Naive thymus-derived CD8-positive, alpha-beta T cell (primary cell): ENCODE measurements at places on chromosomes 2 and 18.

GRCh38 chr2:20469595-20469994, 22.7 kb downstream of the RHOB start:
- no peaks in the 10 kb centered on the region for H3K27me3 ChIP-seq
- H3K4me3 ChIP-seq: no peak overlapping the region
- no peaks in the 10 kb centered on the region for H3K36me3 ChIP-seq
- no peak overlapping the region for H3K27ac ChIP-seq
- DNase-seq: no peak

GRCh38 chr18:13450289-13451212, 232.0 kb downstream of the LDLRAD4 start:
- peaks cover 34% of the 10 kb centered on the region for H3K4me1 ChIP-seq
- no peaks in the 10 kb centered on the region for H3K27me3 ChIP-seq
- no peak overlapping the region for H3K4me3 ChIP-seq
- peak overlapping the region; percentile 53 for H3K27ac ChIP-seq
- no peak for DNase-seq

DNA sequence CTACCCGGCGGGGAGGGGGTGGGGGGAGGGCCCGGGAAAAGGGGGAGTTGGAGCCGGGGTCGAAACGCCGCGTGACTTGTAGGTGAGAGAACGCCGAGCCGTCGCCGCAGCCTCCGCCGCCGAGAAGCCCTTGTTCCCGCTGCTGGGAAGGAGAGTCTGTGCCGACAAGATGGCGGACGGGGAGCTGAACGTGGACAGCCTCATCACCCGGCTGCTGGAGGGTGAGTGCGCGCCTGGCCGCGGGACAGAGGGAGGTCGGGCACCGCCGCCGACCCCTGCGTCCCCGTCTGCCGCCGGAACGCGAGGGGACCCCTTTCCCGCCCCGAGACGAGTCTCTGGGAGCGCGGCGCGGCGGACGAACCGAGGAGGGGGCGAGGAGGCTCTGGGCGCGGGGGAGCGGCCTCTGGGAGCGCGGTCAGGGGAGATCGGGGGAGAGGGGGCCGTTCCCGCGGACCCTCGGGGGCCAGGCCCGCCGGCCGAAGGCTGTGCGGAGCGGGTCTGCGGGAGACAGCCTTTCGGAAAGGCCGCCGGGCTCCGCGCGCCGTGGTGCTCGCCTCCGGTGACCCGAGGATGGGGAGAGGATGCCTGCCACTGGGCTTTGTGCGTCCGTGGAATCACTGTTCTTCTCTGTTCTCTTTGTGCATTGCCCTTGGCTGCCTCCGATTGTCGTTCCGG, 463 bp downstream of the PPP1CB start:
- H3K4me3 ChIP-seq: peak overlapping the region; percentile 88
- H3K27ac ChIP-seq: peak overlapping the region; percentile 95
- no peaks in the 10 kb centered on the region for H3K36me3 ChIP-seq
- H3K27me3 ChIP-seq: no peaks in the 10 kb centered on the region
- DNase-seq: peak; percentile 43

GRCh38 chr18:64718808-64719207, 569.9 kb upstream of the LINC00305 start:
- H3K4me3 ChIP-seq: no peak overlapping the region
- no peak overlapping the region for H3K27ac ChIP-seq
- no peak for DNase-seq
- no peaks in the 10 kb centered on the region for H3K36me3 ChIP-seq
- H3K27me3 ChIP-seq: no peaks in the 10 kb centered on the region

DNA sequence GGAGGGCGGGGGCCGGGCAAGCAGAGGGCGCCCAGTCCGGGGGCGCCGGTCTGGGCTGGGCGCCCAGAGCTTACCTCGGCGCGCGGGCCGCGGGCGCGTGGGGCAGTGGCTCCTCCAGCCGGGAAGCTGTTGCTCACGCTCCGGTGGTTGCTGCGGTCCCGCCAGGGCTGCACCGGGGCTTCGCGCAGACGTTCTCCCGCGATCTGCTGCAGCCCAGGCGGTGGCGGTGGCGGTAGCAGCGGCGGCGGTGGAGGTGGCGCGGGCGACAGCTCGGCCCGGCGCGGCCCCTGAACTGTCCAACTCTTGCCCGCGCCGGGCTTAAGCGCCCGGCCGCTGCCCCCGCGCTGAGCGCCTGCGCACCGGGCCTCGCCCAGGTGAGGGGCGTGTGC, 391 bp downstream of the ZNF385B start:
- peaks cover 29% of the 10 kb centered on the region for H3K27me3 ChIP-seq
- no peaks in the 10 kb centered on the region for H3K36me3 ChIP-seq
- no peak overlapping the region for H3K4me3 ChIP-seq
- no peak overlapping the region for H3K27ac ChIP-seq

DNA sequence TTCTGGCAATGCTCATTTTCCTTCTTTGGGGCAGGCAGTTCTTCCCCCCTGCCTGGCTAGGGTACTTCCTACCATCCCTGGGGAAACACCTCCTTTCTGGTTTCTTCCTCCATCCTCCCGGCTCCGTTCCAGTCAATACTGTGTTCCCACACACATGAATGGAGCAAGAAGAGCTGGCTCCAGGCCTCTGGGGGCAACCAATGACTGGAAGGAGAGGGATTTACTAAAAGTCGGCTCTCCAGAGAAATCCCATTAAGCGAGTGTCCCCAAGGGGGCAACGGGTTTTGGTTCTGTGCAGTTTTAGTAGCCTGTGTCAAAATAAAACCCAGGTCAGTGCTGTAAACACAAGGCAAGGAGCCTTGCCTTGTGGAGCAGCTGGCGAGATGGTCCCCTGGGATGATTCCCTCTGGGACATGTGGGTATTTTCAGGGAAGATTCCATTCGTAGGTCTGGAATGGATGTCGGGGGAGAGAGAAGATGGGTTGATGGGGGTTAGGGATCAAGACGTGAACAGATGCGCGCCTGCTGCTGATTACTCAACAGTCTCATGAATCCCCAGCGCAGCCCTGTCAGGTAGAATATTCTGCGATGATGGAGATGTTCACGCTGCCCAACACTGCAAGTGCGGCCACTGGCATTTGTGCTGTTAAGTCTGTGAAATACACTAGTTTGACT, 32.0 kb downstream of the EMILIN2 start:
- peak overlapping the region; percentile 48 for H3K27ac ChIP-seq
- no peaks in the 10 kb centered on the region for H3K27me3 ChIP-seq
- H3K36me3 ChIP-seq: no peaks in the 10 kb centered on the region
- no peak overlapping the region for H3K4me3 ChIP-seq
- no peak for DNase-seq

- DNase-seq: no peak
- peaks cover 59% of the 10 kb centered on the region for H3K4me1 ChIP-seq
- H3K36me3 ChIP-seq: no peaks in the 10 kb centered on the region
- H3K4me3 ChIP-seq: no peak overlapping the region
Measured at GRCh38 chr2:55609938-55610578, 7.4 kb downstream of the PPP4R3B start.

DNA sequence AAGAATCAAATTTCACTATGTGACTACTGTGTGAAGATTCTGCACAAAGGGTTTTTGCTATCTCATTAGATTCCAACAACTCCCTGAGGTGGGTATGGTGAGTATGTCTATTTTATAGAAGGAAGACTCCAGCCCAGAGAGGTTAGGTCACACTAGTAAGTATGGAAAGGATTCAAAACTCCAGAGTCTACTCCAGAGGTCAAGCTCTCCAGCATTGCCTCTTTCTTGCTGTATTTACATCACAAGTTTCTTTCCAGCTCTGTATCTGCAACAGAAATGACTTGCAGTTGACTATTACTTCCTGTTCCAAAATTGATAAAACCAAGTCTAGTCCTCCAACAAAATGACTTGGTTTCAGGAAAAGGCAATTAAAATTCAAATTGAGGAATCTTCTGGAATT, 2.1 kb downstream of the COL4A4 start:
- H3K27me3 ChIP-seq: peaks cover 39% of the 10 kb centered on the region
- no peak for DNase-seq
- no peaks in the 10 kb centered on the region for H3K36me3 ChIP-seq
- no peaks in the 10 kb centered on the region for H3K4me1 ChIP-seq
- no peak overlapping the region for H3K4me3 ChIP-seq

DNA sequence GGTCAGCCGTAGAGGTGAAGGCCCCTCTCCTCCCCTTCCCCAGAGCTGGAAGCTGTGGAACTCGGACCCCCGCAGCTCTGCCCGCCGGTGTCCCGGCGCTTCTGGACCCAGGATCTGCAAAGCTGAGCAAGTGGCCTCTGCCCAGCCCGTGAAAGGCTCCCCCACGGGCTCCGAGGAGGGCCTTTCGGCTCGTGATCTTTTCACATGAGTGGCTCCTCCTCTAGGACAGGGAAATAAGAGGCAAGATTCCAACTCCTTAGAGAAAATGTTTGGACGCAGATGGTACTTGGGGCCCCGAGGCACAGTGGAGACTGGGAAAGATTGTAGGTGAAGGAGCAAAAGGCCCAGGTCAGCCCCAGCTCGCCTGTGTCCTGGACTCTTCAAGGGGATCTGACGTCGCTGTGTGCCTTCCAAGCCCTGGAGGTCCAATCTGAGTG, 48.2 kb upstream of the SP3 start:
- peak overlapping the region; percentile 63 for H3K4me3 ChIP-seq
- H3K4me1 ChIP-seq: peaks cover 9% of the 10 kb centered on the region
- H3K36me3 ChIP-seq: no peaks in the 10 kb centered on the region
- DNase-seq: no peak
- no peak overlapping the region for H3K27ac ChIP-seq

DNA sequence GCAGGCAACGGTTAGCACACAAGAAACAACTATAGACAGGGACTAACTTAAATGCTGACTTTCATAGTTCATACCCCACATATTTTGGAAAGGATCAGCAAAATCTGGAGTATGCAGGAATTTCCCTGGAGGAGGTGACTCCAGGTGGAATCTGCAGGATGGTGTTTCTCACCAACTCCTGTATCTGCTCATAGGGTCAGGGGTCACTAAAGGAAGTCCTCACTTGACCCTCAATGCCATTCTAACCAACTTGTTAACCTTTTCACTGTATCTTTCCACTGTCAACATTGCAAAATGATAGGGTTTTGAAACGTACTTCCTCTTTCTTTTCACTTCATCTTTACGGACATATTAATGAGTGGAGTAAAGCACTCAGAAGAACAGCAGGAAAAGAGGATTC, 207.0 kb upstream of the CXCR4 start:
- no peaks in the 10 kb centered on the region for H3K27me3 ChIP-seq
- peak overlapping the region; percentile 100 for H3K27ac ChIP-seq
- peak overlapping the region; percentile 69 for H3K4me3 ChIP-seq

DNA sequence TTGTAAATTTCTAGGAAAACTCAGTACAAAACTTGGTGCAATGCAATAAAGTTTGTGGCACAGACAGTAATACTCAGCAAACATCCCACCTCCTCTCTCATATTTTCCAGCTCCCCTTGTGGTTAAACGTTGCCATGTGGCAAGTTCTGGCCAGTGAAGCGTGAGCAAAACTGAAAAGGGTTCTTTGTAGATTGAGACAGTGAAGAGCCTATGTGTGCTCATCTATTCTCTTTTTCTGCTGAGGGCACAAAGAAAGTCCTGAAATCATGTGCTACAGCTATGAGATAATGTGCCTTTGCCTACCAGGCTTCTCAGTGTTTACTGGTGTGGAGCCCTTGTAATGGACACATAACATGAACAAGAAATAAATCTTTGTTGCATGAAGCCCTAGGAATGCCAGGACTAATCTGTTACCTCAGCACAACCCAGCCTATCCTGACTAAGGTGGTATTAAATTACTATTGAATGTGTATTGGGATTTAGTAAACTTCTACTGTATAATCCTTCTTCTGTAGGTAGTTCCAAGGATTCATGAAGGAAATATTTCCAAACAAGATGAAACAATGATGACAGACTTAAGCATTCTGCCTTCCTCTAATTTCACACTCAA, 13.0 kb upstream of the TYMS start:
- no peak overlapping the region for H3K4me3 ChIP-seq
- H3K27ac ChIP-seq: no peak overlapping the region
- no peaks in the 10 kb centered on the region for H3K27me3 ChIP-seq
- DNase-seq: no peak

- DNase-seq: no peak
- H3K27ac ChIP-seq: no peak overlapping the region
- H3K27me3 ChIP-seq: no peaks in the 10 kb centered on the region
- no peaks in the 10 kb centered on the region for H3K36me3 ChIP-seq
Measured at GRCh38 chr2:120238728-120239487, 13.7 kb upstream of the RALB start.
